ENCODE measurements at places on chromosomes 6 and 20. TPM values are rescaled to one million over a fixed set of nuclear protein-coding genes. Genes with fewer than 3 reads are reported as not detected.

DNA sequence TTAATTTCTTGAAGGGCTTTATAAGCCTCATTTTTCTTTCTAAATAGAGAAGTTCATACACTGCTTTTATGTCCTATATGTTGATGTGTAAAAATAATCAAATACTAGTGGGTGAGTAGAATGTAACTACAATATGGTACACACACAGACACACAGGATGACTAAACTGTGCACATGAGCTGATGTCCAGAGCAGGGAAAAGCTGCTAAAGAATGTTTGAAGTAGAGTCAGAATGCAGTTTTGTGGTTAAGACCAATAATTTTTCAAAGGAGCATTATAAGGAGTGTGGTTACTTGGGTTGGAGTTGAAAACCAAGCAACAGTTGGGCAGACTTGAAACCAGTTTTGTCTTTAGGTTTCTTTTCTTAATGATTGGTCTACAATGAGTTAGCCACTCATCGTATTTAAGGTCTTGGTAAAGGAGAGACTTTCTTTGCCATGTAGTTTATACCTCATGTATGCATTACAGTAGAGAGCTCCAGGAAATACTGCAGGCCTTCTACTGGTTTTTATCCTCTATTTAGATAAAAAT is 196.6 kb downstream of the ESR1 start:
- no peak for DNase-seq

GRCh38 chr20:19015351-19016139 is 196.9 kb upstream of the SLC24A3 start:
- no peak for DNase-seq

GRCh38 chr6:115811541-115811940 is 249.2 kb downstream of the FRK start:
- no peak for DNase-seq

- DNase-seq, result no peak
Measured at GRCh38 chr6:515267-515666, 123.7 kb downstream of the IRF4 start.

DNA sequence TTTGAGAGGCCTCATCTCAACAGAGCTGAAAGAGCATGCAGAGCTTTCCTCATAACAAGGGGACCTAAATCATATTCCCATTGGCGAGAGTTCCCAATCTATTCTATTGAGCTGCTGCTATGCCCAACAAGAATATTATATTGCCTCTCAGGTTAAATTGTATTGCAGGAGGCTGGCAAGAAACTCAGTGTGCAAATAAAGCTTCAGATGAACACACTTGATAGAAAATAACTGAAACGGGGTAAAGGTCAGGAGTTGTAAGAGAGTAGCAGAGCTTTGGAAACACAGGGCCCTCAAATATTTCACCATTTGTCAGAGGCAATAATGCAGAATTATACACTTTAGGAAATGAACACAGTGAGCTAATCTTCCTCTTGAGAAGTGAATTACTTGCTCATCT is 364.3 kb upstream of the SPTLC3 start:
- DNase-seq, result no peak

DNA sequence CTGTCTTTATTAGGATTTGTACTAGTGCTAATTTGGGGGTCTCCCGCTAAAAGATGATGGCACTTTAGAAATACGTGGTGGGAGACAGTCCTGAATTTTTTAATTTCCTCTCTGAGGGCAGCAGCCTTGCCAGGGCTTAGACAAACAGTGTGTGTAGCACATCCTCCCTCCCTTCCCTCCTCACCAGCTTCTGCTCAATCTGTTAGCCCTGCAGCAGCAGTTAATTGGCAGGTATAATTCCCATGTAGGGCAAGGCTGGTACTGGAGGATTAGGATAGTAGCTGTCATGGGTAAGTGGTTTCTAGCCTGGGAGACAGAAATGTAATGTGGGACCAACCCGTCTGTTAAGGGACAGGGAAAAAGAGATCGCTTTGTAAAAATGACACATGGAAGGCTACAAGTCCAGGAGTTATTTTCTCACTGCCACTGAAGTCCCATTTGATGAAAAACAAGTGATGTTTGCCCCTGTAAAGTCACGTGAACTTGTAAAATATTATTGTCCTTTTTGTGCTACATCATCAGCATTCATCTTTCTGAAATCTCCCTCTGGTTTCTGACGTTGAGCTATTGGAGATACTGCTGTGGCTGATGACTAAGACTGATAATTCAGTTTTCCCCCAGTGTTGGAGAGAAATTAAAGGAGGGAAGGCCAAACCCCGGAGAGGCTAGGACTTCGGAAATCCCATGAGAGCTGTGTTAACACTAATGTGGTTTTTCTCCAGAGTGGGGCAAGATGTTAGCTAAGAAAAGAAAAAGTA is 40.6 kb downstream of the CTNNBL1 start:
- no peak for DNase-seq

DNA sequence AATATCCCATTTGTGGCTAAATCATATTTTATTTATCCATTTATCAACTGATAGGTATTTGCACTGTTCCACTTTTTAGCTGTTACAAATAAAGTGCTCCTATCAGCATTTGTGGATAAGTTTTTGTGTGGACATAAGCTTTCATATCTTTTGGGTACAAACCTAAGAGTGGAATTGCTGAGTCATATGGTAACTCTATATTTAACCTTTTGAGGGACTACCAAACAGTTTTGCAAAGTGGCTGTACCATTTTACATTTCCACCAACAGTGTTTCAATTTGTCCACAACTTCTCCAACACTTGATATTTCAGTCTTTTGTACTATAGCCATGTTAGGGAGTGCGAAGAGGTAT is 23.6 kb upstream of the ECHDC1 start:
- no peak for DNase-seq

Gene HDGFL1
- total RNA-seq, result not detected

Gene GPX5
- total RNA-seq, result not detected

Gene LBP
- total RNA-seq, result not detected
